ENCODE measurements at places on chromosomes 16 and 17.

- no peak for DNase-seq
- H3K36me3 ChIP-seq = peaks cover 20% of the 10 kb centered on the region
- H3K4me3 ChIP-seq = no peak overlapping the region
- no peak overlapping the region for H3K27ac ChIP-seq
- no peaks in the 10 kb centered on the region for H3K27me3 ChIP-seq
These were observed 30.5 kb downstream of the NSMCE1 start for GRCh38 chr16:27238016-27238587.

GRCh38 chr17:44887971-44888954 lies 11.0 kb downstream of the EFTUD2 start:
- H3K4me1 ChIP-seq = peaks cover 22% of the 10 kb centered on the region
- H3K36me3 ChIP-seq = peaks cover 59% of the 10 kb centered on the region
- H3K27me3 ChIP-seq = no peaks in the 10 kb centered on the region
- no peak overlapping the region for H3K27ac ChIP-seq

GRCh38 chr17:61405686-61406536 lies 6.3 kb downstream of the TBX2 start:
- no peak overlapping the region for H3K4me3 ChIP-seq
- no peaks in the 10 kb centered on the region for H3K27me3 ChIP-seq
- H3K36me3 ChIP-seq = peaks cover 6% of the 10 kb centered on the region
- no peak overlapping the region for H3K27ac ChIP-seq

DNA sequence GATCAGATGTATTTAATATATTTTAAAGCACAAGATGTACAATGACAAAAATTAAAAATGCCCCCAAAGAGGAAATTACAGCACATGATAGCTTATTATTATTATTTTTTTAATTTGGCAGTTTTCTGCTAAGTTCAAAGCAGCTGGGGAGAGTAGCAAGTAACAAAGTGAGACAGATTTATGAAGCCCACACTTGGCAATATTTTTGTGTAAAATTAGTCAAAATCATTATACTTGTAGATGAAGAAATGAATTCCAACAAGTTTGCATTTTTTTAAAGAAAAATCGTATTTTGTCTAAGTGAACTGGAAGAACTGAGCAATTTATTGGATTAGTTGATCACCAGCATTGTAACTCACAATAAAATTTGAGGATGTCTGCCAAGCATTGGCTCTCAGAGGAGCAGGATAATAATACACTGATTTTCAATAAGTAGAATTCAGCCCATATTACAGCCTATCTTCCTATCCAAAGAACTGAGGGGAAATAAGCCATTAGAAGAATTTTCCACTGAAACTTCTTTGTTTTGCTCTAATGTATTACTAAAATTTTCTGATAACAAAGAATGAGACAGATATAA lies 215.6 kb downstream of the MAP2K6 start:
- no peak overlapping the region for H3K27ac ChIP-seq
- H3K27me3 ChIP-seq = no peaks in the 10 kb centered on the region
- H3K4me1 ChIP-seq = no peaks in the 10 kb centered on the region
- H3K4me3 ChIP-seq = no peak overlapping the region

GRCh38 chr16:63365649-63366304 lies 1329.5 kb upstream of the CDH8 start:
- H3K27ac ChIP-seq = no peak overlapping the region
- no peaks in the 10 kb centered on the region for H3K36me3 ChIP-seq
- no peak for DNase-seq

DNA sequence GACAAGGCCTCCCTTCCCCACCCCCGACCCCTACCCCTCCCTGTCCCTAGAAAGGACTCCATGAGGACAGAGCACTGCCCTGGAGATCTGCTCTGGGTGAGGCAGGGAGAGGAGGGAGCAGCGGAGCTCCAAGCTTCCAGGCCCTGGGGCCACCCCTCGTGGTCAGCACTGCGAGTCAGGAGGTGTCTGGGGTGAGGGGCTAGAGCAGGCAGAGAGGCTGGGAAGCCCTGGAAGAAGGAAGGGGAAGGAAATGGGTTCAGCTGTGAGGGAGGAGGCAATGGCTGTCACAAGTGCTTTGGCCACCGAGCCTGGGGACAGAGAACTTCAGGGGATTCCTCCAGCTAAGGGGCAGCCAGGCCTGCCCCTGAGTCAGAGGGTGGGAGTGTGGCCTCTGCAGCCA lies 28.2 kb upstream of the DNAI2 start:
- no peak for DNase-seq
- no peak overlapping the region for H3K4me3 ChIP-seq
- no peaks in the 10 kb centered on the region for H3K36me3 ChIP-seq
- no peaks in the 10 kb centered on the region for H3K27me3 ChIP-seq
